ENCODE measurements at places on chromosomes 4 and X.

DNA sequence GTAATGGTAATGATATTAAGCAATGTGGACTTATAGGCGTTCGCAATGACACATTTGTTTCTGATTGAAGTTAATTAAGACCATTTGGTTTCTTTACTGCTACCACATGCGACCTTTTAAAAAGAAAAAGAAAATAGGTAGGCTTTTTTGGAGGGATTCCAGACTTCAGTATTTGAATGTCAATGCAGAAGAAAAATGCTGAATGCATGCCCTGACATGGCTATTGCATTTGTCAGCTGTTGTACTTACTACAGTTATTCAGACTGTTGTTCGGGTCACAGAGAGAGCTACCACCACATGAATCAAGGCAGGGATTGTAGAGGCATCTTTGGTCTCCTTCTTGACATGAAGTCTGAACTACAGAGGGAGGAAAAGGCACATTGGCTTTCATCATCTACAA, 163.7 kb downstream of the CORIN start:
- no peak for DNase-seq

DNA sequence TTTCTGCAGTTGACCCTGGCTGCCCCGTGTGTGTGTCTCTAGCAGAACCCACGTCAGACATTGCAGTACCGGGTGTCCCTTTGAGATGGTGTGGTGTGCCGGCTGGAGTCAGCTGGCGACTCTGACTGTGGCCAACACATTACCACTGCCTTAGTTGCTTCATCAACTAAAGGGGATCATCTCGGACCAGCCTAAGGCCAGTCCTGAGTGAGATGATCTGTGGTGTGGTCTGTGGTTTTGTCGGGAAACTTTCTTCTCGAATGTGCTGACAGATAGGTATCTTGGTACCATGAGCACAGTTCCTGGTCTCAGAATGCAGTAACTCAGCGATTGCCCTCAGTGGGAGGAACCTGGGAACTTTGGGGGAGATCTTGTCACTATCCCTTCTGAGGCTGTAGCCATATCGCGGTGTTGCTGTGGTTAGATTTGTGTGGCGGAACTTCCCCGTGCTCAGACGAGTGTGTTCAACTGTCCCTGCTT, 15.8 kb downstream of the TBC1D14 start:
- no peak for DNase-seq

DNA sequence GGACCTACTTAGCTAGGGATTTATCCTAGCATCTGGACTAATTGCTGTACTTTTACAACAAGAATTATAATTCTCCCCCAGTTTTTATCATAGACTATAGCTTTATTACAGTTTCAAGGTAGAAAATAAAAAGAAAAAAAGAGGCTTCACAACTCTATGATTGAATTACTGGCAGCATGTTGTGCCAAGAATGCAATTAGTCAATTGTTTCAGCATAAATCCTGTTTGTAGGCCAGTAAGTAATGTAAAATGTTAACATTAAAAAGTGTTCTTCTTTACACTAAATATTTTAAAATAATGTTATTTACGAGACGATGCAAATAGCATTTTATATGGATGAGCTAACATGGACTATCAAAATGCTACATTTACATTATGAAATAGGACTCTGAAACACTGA, 228.4 kb downstream of the MAPK10 start:
- no peak for DNase-seq

DNA sequence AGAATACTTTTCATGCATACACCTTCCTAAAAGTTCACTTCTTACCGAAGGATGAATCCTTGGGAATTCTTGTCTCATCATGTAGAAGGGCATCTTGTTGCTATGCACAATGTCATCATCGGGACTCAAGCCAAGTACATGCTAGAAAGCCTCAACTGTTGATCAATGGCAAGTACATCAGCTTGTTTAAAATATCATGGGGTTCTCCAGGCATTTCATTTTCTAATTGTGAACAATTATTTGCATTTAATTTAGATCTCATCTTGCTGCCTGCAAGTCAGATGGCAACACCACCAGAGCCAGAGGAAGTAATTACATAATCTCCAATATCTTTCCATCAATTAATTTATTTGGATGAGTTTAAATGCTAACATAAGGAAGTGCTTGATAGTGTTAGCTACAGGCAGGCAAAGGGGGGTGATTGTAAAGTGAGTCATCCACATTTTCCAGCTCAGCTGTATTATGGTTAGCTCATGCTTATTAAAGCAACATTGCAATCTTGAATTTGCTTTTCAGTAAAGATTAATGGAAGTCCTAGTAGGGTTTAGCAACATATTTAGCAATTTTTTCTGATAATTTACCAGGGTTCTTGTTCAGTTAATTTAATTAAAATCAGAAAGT, 356.5 kb downstream of the CBLL2 start:
- DNase-seq, result no peak

GRCh38 chr4:25481648-25482047, 104.6 kb downstream of the ANAPC4 start:
- no peak for DNase-seq

DNA sequence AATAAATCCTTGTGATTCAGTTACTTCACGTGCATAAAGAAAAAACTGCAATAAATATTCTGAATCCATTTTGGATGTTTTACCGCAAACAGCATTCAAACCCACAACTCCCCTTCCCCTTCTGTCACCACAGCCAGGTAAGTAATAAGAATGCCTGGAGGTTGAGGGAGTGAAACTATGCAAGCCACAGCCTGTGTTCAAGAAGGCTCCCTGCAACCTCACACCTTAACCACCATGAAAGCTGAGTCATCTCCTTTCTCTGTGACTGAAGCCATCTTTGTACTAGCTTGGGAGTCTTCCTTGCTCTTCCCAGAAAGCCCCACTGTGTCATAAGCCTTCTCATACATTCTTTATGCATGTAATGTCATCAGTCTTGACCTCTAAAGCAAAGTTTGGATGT, 297.0 kb upstream of the PUDP start:
- DNase-seq, result no peak

- no peak for DNase-seq
Observed at GRCh38 chr4:154044742-154045485, 256.0 kb upstream of the SFRP2 start.

DNA sequence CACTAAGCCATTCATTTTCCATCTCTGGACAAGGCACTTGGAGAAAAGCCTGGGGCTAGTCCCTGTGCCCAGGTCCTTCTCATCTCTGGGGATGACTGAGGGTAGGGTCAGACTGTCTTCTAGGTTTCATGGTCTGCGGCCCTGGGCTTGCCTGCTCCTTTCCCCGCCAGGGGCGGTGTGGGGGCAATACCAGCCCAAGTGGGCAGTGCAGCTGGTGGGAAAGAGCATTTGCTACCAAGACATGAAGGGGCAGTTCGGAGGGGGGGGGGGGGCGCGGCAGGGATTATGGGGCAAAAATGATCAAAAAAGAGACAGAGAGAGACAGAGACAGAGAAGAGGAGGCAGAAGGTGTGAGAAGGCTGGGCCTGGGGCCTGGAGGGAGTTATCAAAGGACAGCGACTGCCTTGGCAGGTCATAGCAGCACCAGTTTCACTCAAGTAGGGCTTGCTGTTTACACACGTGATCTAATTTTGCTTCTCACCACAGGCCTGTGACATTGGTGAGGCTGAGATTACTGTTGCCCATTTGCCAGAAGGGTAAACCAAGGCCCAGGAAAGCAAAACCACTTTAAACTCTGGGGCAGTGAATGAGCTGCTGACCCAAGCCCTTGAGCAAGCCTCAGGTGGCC, 56.1 kb downstream of the PJA1 start:
- no peak for DNase-seq

DNA sequence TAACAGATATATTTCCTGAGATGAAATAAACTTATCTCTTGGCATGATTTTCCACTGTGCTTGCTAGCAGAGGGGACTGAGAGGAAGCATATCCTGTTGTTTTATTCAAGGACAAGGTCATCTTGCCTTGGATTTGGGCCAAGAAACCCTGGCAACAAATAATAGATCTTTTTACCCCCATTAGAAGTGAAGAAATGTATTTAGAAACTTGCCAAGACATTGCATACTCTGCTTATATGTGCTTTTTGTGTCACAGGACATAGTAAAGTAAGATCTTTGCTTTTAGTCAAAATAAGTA, 170.2 kb downstream of the RAPGEF2 start:
- no peak for DNase-seq

GRCh38 chrX:133878710-133879109, 106.7 kb downstream of the GPC3 start:
- DNase-seq, result no peak

DNA sequence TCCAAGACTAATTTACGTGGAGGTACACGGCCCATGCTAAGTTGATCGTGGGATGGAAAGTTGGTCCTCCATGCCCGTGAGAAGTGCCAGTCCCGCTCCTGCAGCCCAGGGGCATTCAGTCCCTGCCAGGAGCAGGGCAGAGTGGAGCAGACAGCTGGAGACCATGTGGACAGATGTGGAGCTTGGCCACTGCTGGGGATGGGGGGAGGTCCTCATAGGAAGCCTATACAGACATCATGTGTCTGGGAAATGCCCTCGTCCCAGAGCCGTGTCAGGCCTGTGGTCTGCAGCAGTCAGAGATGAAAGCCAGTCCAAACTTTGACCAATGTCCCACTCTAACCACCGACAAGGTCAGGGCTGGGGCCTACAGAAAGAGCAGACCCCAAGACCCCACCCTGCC, 118.4 kb downstream of the CPZ start:
- peak; percentile 2 for DNase-seq

GRCh38 chr4:147355847-147356246, 125.0 kb upstream of the EDNRA start:
- DNase-seq, result no peak

- DNase-seq, result no peak
Observed at GRCh38 chrX:2549876-2550275, 49.1 kb upstream of the DHRSX start.

- DNase-seq, result no peak
Observed at GRCh38 chr4:79759793-79760192, 313.2 kb downstream of the ANTXR2 start.

GRCh38 chr4:2832309-2832980, 11.2 kb upstream of the ADD1 start:
- DNase-seq, result peak; percentile 15

DNA sequence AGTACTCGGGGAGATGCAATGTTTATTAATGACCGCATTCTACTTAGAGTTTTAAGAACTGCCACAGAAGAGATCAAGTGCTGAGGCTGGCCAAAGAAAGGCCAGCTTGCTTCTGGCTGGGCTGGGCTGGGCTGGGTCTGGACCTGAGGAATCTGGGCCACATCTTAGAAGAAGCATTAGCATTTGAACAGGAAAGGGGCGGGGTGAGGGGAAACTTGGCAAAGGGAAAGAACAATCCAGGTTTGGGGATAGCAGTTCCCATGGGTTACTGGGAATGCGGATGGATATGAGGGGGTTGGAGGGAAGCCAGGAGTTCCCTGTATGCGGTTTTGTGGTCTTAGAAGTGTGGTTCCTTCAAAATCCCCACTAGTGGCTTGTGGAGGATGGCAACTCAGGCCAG, 83.3 kb downstream of the CLDN34 start:
- DNase-seq, result no peak

- DNase-seq, result no peak
Observed at GRCh38 chr4:1031956-1032795, 20.8 kb downstream of the FGFRL1 start.

- DNase-seq, result no peak
Observed at GRCh38 chr4:155060419-155060818, 148.0 kb upstream of the NPY2R start.

DNA sequence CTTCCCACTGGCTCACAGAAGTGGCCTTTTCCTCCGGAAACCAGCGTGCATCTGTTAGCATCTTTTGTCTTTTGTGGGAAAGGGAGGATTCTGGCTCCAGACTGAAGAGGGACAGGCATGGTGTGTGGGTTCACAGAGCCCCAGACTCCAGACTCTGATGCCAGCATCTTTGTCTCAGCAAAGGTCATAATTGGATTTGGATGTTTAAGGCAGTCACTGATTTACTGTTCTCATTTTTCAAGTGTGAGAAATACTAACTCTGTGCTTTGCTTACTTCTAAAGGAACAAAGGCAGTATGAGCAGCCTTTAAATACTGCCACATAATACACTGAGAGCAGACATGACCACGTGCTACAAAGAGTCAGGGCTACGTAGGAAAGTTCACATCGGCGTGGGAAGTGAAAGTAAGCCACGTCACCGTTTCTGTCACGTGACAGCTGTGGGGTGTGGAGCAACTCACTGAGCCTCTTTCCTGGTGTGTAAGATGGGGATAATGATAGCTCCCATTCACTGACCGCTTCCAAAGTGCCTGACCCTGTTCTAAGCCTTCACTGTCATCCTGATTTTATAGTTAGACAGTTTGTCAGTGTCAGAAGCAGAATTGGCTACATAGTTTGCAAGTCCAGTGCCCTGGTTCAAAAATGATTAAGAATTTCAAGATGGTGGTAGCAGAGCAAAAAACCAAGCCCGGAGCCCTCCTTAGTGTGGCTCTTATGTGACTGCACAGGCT, 24.8 kb upstream of the TMSB4X start:
- peak; percentile 85 for DNase-seq

DNA sequence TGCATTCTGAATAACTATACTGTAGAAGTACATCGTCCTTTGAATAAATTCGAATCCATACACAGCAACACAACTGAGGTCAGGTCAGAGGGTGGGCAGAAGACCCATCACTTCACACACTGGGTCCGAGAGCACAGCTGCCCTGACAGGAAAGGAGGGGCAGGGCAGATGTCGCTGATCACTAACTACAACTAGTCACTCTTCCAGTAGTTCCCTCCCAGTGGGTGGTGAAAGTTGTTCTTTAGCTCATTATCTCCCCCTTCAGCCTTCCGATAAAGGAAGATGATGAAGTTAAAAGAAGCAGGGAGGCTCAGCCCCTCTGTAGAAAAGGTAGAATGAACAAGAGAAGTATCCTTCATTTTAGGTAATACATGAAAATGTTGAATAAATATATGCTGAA, 278.9 kb downstream of the INPP4B start:
- no peak for DNase-seq

DNA sequence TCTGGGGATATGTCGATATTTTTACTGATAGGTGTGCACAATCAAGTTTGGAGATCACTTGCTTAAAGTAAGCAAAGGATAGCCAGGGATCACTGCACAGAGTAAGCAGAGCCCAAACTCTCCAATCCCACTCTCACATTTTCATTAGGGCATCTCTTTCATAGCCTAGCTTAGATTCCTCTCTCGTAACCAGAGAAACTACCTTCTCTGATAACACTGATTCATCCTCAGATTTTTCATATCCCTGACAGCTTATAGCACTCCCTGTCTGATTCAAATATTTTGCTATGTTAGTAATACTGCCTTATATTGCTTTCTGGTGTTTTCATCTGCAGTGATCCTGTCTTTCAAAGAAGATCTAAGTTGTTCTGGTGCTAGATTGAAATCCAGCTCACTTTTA, 123.7 kb downstream of the CBLL2 start:
- no peak for DNase-seq

Measured in uterus (tissue), 4 donors.